ENCODE measurements at places on chromosomes 11 and 22. TPM values are rescaled to one million over a fixed set of nuclear protein-coding genes. Genes with fewer than 3 reads are reported as not detected.
A peak's percentile ranks its signal among the peaks of the same experiment; 100 is the strongest.

CASP1 gene
- 14.6 TPM for total RNA-seq

GRIK4 gene
- 0.29 TPM for total RNA-seq

DNA sequence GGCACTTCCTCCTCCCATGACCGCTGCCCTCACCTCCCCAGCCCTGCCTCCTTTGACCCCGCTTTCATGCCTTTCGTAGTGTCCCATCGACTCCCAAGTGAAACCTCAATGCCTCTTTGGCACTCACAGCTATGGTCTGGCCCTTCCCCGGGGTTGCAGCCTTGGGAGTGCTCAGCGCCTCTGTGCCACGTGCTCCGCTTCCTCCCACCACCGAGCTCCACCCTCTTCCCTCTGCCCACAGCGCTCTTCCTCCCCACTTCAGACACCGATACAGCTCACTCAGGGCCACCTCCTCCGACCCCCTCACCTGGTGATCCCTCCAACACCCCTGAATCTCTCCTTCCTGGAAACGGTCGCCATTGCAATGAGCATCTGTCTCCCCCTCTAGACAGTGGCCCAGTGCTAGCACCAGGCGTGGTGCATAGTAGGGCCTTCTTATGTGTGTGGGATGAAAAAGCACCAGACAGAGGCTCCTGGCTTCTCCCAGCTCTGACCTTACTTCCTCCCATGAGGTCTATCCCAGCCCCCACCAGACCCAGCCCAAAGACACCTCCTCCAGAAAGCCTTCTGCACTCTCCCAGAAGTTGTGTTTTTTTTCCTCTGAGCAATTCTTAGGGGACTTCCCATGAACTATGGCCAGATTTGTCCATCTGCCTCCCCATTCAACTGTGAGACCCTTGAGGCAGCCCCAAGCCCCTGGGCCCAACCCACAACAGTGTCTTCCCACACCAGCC, 16.4 kb upstream of the SCGB1A1 start:
- peak; percentile 60 for DNase-seq

DNA sequence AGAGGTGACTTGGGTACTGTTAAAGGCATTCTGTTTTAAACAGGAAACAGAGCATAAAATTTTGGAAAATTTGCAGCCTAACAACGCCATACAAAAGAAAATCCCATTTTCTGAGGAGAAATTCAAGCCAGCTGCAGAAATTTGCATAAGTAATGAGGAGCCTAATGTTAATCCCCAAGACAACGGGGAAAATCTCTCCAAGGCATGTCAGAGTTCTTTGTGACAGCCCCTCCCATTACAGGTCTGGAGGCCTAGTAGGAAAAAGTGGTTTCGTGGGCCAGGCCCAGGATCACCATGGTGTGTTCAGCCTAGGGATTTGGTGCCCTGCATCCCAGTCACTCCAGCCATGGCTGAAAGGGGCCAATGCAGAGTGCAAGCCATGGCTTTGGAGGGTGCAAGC, 1333.1 kb upstream of the TENM4 start:
- no peak for DNase-seq

GRCh38 chr11:116310226-116310625, 462.6 kb downstream of the BUD13 start:
- no peak for DNase-seq

DNA sequence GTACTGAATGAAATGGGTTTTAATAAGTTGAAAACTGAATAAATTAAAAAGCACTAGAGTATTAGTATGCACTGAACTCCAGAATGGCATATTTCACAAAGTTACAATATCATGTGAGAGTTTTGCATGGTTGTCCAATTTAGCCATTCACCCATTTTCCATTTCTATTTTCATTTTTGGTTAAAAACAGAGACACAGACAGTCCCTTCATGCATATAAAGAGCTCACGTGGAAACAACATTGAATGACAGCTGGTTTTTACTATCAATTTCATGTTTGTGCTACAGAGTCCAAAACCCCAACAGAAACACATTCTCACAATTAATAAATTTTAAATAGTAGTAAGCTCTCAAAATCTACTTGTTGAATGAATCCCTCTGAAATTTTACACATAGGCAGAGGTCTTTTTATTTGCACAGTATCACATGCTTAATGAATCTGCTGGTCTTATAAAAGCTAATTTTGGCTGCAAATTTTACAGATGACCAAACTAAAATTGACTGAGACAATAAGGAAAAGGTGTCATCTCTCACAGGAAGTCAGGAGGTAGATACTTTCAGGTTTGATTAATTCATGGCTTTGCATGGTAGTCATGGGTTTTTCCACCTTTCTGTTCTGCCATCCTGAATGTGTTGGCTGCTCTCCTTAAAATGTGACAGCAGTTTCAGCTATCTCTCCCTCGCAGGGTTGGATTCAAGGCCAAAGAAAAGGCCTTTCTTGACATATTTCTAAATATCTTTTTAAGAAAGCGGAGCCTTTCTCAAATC, 20.6 kb upstream of the DDI1 start:
- DNase-seq, result no peak

DNA sequence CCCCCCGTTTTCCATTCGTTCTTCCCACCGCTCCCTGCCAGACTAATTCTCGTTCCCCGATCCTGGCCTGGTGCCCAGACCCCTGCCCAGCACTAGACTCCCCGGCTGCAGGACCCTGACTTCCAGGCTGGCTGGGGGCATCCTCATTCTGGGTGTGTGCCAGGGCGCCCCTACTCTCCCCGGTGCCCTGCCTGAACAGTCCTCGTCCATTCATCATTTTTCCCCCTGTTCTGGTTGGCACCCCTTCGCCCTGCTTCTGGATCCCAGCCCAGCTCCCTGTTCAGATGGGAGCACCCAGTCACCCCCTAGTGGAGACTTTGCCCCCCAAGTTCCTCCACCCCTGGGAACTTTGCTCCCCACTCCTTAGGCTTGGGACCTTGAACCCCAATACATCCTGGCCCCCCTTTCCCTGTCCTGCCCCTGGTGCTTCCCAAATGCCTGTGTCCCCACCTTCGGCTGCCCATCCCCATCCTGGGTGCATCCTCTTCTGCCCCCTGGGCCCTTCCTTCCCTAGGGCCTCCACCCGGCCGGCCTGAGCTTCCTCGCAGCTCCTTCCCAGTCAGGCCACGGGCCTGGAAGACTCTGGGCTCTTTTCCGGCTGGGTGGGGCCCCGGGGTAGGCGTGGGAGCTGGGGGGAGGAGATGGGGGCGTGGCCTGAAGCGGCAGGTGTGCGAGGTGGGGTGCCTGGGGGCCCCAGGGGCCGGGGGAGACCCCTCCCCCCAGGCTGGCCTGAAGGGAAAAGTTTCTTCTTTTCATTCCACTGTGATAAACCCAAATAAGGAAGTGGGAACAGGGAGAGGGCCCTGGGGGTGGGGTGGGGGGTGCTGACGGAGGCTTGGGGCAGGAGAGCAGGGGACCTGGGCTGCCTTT, 908 bp downstream of the PLCB3 start:
- no peak for DNase-seq

DNA sequence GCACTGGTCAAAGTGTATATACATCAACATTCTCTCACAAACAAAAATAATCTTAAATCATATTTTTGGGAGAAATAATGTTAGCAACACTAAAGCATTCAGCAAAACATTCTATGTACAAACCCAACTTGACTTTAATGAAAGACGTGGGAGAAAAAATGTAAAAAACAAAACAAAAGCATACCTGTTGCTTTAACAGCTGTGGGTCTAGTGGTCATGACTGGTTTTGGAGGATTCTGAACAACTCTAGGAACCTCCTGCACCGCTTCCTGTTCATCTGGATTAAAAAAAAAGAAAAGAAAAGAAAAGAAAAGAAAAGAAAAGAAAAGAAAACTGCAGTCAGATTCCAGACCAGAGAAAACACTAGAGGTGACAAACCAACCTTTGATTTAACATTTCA, 2.1 kb downstream of the FNBP4 start:
- DNase-seq, result no peak
